Stimulated activated CD4-positive, alpha-beta T cell treated with anti-CD3 and anti-CD28 coated beads, Interleukin-2, amount 100 ng/mL, for 4 hours (primary cell): ENCODE measurements at places on chromosomes 5 and 9.

GRCh38 chr5:150190987-150191386, 1.1 kb downstream of the SLC6A7 start:
- DNase-seq: no peak

DNA sequence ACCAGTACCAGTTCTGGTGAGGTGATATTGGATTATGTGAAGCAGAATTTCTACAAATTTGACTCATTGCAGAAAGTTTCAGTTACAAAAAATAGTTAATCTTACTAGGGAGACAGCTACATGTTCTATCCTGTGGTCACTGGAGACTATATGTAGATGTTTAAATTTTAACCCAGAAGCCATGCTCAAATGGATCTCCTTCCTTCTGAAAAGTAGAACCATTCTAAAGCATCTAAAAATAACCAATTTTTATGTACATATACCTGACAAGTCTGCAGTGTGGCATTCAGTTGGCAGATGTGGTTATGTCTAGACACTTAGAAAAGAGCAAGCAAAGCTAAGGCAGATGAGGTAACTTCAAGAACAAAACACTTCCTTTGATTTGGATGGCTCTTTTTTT, 65.5 kb upstream of the POU4F3 start:
- no peak for DNase-seq

DNA sequence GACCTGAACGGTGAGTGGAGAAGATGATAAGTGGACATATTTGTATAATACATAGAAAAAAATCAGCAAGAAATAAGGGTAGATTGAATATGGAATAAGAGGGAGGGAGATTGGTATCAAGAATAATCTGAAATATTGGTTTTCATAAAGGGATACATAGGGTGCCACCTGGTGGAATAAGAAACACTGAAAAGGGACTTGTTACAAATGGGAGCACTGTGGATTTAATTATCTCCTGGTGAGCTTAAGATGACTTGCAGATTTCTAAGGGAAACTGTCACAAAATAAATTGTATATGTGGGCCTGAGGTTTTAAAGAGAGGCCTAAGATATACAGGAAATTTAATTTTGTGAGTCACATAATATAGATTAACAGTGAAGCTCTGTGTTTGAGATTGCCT, 1403.5 kb upstream of the CDH18 start:
- no peak for DNase-seq

- DNase-seq: no peak
Observed at GRCh38 chr9:129280236-129280622, 102.2 kb upstream of the IER5L start.

GRCh38 chr5:87770601-87771121, 357.9 kb upstream of the CCNH start:
- DNase-seq: no peak

DNA sequence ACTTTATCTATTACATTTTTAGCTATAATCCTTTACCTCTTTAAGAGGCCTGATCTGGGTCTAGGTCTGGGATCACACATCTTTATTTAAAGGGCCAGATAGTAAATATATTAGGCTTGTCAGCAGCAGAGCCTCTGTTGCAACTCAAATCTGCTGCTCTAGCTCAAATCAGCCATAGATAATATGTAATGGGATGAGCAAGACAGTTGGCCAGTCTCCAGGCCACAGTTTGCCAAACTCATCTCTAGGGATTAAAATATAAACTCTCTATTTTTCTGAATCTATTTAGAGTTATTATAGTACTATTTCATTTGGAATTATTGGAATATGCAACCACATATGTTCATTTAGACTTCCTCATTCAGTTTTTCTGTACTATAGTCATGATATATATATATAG, 115.9 kb upstream of the MINAR2 start:
- no peak for DNase-seq

GRCh38 chr5:115985802-115986757, 23.8 kb downstream of the LVRN start:
- no peak for DNase-seq

GRCh38 chr9:85331626-85332025, 410.1 kb downstream of the AGTPBP1 start:
- no peak for DNase-seq

- DNase-seq: no peak
Observed at GRCh38 chr9:32524892-32525708, 896 bp downstream of the RIGI start.

- DNase-seq: no peak
Observed at GRCh38 chr9:115300874-115301273, 182.9 kb upstream of the TNC start.

DNA sequence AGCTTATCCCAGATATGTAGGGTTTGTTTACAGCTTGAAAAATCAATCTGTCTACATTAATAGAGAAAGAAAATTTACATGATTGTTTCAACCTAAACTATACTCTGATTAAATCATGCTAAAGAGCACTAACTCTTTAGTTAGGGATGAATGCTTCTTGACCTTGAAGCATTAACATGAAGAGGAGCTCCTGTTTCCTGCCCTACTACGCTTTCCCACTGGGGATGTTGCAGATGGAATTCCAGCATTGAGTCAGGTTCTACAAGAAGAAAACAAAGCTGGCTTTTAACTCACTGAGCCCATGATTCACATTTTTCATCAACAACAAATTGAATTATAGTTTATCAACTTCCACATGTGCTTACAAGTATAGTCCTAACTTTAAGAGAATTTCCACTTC, 471.3 kb downstream of the TMEM232 start:
- no peak for DNase-seq

DNA sequence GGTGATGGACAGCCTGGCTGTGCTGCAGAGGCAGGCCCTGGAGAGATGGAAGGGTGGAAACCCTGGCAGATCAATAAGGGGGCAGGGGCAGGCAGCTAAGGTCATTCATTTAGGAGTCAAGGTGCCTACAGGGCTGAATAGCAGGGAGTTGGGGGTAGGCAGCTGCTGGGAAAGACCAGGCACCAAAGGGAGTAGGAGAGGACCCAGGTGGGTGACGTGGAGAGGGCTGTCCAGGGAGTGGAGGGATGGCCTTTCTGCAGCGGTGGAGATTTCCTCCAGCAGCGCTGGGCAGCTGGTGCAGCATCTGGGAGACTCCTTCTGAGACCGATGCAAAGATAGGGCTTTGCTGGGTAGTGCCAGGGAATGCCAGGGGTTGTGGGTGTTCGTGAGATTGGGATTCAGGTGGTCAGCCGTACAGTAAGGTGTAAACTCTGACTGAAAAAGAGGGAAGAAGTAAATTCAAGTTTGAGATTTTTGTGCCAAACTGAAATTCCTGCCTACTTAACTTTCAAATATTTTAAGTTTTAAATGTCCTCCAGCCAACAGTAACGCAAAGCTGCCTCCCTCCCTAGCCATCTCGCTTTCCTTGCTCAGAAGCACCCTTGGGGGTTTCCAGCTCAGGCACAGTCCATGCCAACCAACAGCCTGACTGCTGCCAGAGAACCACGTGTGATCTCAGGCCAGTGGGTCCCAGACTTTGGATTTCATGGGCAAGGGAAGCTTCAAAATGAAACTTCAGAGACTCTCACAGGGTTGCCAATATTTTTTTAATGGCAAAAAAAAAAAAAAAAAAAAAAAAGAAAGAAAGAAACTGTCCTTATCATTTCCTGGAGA, 18.6 kb upstream of the ANGPTL2 start:
- DNase-seq: no peak

GRCh38 chr9:90107726-90108655, 503.2 kb downstream of the GADD45G start:
- no peak for DNase-seq

DNA sequence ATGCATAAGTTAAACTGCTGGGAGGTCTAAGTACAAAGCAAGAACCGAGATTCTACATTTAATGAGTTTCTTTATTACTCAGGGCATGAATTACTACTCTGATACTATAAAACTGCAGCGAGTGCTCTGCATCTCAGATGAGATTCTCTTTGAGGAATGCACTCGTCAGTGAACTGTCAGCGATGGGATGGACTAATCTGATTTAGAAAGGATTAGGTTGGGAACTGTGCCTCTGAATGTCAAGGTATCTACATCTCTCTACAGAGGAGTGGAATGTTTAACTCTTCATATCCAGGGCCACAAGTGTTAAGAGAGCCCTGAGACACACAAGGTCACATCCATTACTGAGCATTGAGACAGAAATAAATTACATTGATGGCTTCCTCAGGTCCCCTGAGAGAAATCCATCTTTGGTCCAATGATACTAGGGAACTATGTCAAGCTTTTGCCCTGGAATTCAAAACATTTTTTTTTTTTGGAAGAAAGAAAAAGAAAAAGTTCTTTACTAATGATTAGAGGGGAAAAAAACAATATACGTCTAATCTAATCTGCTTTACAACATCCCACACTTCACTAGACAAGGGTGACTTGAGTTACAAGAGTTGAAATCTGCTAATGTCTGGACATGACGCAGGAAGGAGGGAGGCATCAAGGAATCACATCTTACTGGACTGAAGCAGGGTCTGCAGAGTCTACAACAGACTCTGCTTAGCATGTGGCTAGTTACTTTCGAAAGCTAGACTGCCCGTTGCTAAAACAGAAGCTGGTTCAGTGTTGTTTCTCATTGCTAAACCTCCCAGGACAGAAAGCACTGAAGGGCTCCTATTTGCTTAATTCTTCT, 270.0 kb upstream of the TLE4 start:
- no peak for DNase-seq

DNA sequence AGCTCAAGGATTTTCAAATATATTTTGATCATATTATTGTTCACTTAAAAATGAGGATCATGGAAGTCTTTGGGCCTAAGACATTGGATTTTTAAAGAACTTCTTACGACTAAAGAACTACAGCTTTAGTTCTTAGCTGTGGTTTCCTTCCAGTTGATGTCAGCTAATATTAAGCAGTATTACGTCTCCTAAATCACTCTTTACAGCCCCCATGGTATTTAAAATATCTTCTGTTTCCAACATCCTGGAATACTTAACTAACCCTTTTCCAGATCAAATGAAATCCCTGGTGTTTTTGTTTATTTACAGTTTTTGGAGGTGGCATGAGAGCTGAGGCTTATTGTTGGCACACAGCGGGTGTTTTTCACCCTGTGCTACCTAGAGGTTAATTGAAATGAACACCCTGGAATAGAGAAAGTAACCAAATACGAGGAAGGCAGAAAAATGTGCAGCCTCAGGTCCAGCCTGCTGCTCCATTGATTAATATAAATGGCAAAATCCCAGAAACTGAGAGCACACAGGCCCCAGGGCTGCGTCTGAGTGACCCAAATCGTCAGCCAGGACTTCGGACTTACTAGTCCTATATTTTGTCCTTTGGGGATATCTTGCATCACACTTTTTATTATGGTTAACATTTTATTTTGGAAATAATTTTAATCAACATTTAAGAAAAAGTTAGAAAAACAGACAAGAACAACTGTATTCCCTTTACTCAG, 52.3 kb upstream of the ICE1 start:
- DNase-seq: no peak

DNA sequence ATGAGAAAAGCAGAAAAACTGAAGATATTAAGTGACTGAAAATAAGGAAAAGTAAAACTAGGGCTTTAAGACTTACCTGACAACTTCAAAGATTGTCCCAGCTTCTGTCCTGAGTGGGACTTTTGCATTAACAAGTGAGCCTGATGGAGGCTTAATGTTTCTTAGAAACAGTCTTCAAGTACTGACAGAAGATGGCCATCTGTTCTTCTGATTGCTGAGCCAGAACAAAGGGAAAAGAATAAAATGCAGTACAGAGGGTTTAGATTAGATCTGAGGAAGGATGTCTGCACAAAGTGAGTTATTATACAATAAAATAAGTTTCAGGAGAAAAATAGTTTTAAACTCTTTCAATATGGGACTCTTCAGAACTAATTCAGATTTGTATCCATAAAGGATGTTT, 500.7 kb downstream of the CETN3 start:
- no peak for DNase-seq

DNA sequence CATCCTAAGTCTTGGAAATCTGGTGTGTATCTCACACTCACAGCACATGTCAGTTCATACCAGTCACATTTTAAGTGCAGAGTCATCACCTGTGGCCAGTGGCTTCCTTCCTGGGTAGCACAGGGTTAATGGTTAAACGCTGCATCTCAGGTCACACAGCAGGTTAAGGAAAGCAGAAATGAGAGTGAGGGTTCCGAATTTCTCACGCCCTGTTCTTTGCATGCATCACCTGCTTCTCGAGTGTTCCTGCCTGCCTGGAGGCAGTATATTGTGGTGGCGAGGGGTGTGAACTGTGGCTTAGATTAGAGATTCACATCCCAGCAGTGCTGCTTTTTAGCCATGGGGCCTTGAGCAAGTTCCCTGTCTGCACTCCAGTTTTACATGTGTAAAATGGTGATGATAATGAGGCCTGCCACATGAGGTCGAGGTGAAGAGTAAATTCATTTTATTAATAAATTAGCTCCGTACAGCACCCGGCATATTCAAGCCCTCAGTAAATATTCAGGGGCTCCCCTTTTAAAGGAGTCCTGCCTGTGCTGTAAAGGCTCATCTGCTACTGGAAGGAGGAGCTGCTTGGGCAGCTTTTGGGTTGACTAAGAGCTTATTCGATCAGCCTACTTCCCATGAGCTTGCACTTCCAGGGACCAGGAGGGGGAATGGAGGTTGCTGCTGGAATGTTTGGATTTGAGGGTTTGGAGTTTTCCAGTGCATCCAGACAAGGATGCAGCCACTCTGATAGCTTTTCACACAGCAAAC, 61.1 kb upstream of the SAP30L start:
- no peak for DNase-seq

DNA sequence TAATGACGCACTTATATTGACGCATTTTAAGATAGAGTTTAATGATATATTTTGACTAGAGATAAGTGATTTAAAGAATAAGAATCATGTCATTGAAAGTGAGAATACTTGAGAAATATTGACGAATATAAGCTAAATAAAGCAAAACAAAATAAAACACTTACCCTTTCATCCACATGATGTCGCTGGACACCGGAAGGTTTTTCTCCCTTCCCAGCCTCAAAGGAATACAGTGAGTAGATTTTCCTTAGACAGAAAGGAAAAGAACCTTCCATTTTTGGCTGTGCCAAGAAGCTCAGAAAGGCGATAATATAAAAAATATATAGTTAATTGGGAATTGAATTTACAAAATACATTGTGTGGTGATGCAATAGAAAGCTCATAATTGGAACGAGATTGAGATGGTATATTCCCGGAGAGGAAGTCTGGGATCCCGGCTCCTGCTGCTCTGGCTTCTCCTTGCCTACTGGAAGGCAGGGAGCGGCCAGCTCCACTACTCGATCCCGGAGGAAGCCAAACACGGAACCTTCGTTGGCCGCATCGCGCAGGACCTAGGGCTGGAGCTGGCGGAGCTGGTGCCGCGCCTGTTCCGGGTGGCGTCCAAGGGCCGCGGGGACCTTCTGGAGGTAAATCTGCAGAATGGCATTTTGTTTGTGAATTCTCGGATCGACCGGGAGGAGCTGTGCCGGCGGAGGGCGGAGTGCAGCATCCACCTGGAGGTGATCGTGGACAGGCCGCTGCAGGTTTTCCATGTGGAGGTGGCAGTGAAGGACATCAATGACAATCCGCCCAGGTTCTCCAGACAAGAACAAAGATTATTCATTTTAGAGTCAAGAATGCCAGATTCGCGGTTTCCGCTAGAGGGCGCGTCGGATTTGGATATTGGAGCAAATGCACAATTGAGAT, at the start of gene PCDHA5:
PCDHA5 (plus strand) TSS at position 239 of the 906 bp plus-strand sequence.
- no peak for DNase-seq
